Substantia nigra (tissue), 51 donors: ENCODE measurements at places on chromosomes 1 and 21.

- DNase-seq: no peak
Measured at GRCh38 chr1:53599481-53599880, 139.5 kb downstream of the GLIS1 start.

- DNase-seq: no peak
Measured at GRCh38 chr1:161915051-161915503, 108.6 kb downstream of the OLFML2B start.

- no peak for DNase-seq
Measured at GRCh38 chr1:167447521-167448136, 70.7 kb downstream of the CD247 start.

- DNase-seq: no peak
Measured at GRCh38 chr1:14362331-14362730, 236.2 kb upstream of the KAZN start.

DNA sequence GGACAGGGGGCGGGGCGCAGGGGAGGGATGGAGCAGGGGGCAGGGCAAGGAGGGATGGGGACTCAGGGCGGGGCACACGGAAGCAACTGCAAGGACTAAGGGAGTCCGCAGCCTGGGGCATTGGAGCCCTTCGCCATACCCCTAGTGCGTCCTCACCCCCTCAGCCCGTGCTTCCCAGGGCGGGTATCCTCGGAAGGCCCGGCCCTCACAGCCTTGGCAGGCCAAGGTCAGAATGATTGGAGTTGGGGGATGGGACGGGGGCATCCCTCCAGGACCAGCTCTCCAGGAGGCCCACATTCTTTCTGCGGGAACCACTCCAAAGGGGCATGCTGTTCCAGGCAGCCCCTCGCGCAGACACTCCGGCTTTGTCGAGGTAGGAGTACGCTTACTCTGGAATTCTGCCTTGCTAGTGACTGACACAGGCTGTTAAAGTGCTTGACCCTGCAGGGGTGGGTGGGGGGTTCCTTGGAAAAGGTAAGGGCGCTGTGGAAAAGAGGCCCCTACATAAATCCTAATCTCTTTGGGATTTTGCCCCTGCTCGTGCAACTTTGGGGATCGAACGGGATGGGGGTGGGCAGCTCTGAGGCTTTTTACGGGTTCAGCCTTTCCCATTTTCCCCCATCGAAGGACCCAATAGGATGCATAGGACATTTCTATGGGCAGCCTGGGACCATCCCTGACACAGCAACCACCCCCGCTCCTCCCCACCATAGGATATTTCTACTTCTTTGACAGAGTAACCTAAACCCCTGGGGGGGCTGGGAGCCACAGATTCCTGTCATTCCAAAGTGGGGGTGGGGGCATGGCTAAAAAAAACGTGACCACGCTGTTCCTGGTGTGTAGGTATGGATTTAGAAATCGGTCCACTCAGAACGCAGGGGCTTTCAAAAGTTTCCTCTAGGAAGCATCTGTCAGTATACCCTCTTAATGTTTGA is 738 bp upstream of the TRIM11 start:
- DNase-seq: no peak

- DNase-seq: no peak
Measured at GRCh38 chr21:15183813-15184257, 119.0 kb upstream of the NRIP1 start.

DNA sequence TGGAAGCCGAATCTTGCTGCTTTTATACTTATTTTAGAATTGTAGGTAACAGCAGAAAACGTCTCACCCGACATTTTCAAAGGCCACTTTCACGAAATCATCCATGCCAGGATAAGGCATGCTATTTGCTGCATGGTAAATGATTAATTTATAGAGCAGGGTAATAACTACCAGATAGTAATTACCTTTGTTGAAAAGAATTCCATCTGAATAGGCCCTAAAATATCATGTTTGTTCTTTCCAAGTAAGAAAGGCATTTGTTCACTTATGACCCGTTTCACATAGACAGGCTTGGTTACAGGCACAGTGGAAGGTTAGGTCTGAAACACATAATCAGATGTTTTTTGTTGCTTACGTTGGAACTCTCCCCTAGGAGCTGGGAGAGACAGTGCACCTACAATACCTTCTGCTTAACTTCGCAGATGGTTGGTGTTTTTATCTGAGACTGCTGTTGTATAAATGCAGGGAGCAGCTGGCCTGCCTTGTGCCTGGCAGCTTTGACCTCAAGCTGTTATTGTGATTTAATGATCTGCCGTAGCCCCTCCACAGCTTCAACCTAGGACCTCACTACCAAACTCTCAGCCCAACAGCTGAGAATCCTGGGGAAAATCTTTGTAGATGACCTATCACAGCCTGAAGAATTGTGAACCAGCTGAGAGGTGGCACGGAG is 1.6 kb downstream of the SLC44A3 start:
- no peak for DNase-seq

GRCh38 chr1:202756391-202756790 is 46.1 kb upstream of the SYT2 start:
- DNase-seq: no peak

DNA sequence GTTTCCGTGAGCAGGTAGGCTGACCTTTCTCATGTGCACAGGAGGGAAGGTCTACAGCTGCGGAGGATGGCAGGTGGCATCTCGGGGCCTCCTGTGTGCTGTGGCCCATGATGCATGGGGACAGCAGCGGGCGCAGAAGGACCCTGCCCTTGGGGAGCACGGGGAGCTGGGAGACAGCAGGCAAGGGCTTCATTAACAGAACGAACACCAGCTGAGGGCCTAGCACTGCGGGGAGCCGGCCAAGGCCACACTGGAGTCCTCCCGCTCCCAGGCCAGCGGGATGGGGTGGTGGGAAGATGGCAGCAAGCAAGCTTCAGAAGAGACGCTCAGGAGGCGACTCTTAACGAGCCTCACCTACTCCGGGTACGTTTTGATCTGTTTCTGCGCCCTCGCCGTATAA is 66.6 kb downstream of the SCCPDH start:
- DNase-seq: no peak

- DNase-seq: no peak
Measured at GRCh38 chr1:213260311-213261075, 209.5 kb downstream of the RPS6KC1 start.

DNA sequence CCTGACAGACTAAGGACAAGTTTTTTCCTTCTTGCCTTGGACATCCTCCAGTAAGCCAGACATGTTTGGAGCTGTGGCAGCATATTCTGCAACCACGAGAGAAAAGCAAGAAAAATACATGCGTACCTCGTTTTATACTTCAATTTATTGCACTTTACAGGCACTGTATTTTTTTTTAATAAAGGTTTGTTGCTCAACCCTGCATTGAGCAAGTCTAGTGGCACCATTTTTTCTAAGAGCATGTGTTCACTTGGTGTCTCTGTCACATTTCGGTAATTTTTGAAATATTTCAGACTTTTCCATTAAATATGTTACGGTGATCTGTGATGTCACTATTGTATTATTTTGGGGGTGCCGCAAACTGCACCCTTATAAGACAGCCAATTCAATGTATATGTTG is 2.1 kb upstream of the SSX2IP start:
- DNase-seq: no peak

DNA sequence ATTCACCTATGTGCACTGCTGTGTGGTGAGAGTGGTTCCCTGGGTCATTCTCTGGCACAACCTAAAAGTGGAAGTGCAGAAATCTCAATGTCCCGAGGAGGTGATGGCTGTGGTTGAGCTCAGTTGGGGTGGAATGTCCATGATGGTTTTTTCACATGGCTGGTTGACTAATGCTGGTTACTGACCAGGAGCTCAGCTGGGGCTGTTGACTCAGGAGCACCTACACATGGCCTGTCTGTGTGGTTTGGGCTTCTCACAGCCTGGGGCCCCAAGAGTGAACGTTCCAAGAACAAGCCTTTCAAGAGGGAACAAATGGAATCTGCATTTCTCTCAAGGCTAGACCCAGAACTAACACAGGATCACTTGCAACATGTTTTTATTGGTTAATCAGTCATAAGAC is 6.4 kb upstream of the KANK4 start:
- DNase-seq: no peak

DNA sequence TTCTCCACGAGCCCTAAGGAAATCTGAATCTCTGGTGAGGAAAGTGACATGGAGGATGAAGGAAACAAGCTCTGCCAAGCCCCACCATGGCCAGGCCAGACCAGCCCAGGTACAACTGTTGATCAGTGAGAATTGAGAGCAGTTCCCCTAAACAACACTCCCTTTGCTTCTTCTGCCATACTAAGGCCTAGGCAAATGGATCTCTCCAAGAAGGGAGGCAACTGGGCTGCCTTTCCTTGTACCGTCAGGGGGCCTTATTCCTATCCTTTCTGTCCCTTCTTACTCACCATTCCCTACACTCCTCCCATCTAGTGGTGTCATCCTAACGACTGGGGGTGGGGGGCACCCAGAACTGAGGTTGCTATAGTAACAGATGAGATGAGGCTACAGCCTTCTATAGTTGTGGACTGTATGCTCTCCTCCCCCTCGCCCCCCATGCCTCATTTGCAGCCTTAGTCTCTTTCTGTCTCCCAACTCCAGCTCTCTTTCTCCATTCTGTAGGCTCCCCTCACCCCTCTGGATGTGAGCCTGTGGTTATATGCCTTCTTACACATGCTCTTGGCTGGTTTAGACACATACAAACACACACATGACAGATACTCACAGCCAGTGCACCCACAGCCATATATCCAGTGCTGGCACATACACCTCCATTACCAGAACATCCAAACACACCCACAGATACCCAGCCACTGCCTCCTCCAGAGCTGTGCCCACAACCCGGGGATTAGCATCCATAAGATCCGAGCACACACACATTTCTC is 3.6 kb downstream of the PEA15 start:
- no peak for DNase-seq

DNA sequence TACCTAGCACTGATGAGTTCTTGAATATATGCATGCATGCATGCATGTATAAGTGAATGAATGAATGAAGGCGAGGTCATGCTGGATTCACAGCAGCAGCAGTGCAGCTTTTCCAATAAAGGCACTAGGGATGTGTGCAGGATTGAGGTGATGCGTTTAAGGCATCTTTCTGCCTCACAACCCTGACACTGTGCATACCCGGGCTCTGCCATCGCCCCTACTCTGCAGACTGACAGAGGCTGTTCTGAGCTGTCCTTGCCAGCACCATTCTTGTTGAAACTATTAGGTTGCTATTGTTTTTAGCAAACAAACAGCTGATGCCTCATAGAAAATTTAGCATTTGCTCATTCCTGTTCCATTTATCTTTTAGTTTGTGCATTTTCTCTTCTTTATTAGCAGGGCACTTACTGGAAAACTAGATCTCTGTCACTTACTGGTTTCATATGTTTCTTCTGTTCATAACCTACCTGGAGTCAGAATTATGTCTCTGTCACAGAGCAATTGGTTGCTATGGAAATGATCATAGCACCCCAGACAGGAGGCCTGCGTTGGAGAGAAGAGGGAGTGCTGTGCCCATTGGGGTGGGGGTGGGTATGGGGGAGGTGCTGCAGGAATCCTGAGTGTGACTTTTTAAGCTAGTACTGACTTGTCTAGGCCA is 79.0 kb downstream of the CD58 start:
- DNase-seq: no peak

DNA sequence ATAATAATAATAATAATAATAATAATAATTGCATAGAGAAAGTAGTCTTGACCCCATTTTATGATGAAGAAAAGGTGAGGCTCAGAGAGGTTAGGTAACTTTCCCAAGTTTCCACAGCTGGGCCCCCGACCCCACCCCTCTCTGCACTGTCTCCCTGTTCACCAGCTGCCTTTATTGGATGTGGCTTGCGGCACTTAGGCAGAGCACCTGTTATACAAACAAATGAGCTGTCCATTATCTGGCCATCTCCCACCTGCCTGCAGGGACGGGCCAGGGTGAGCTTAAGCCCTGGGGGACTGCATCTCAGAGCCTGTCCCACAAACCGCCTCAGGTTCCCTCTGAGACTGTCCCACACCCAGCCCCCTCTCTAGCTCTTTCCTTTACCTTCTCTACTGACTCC is 10.1 kb upstream of the EFNA1 start:
- no peak for DNase-seq

GRCh38 chr1:56063461-56063860 is 515.9 kb downstream of the PLPP3 start:
- DNase-seq: peak; percentile 28

DNA sequence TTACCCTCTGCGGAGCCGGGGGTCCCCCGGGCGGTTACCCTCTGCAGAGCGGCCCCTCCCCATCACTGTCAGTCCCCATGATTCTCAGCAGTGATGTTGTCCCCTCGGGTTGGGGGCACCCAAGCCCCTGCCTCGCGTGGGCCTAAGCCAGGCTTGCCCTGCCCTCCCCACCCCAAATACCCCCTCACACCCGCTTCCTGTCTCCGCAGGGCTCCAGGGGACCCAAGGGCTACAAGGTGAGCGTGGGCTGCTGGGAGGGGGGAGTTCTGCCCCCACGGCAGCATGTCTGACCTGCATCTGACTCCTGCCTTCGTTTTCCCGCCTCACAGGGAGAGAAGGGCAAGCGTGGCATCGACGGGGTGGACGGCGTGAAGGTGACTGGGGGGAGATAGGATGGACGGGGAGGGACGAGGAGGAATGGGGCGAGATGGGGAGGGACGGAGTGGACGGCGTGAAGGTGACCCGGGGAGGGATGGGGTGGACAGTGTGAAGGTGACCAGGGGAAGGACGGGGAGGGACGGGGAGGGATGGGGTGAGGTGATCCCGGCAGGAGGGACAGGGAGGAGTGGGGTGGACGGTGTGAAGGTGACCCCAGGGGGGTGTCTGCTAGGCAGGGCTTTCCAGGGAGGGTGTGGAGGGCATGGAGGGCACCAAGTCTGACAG is 8.6 kb downstream of the COL6A1 start:
- no peak for DNase-seq

GRCh38 chr1:229001467-229002011 is 266.3 kb downstream of the RHOU start:
- DNase-seq: no peak

- no peak for DNase-seq
Measured at GRCh38 chr1:89594096-89594740, 38.7 kb upstream of the LRRC8C start.

GRCh38 chr1:39136638-39137037 is 67.9 kb upstream of the MACF1 start:
- no peak for DNase-seq

DNA sequence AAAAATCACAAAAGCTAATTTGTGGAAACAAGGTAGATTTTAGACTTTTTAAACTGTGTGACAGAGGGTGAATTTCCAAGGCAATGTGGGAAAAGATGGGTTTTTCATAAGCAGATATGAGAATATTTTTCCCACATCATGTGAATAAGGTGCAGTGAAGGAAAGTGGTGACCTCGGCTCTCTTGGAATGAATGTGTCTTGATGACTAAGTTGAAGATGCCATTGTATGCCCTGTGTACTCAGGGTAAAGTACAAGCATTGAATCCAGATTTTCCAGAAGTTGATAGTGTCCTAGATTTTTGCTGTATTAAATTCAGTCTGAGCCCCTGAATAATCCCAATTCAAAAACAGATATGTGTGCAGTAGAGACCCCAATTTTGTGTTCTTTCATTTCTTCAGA is 442.6 kb upstream of the ADGRL2 start:
- no peak for DNase-seq
